Aorta (tissue), 5 donors: ENCODE measurements at places on chromosomes 12 and 14.

DNA sequence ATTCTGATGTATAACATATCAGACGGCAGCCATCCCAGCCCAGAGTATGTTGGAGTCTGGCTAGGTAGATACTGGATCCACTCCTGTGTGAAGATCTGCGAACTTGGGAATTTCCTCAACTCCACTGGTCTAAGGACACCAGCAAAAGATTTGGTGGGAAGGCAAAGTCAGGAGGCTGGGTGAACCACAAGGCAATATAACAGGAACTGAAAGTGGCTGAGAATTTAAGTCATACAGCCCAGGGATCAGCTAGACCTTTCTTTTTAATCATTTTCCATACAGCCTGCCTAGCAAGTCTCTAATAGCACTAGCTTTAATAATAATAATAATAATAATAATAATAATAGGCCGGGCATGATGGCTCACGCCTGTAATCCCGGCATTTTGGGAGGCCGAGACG is 34.8 kb downstream of the BRAP start:
- DNase-seq = no peak

DNA sequence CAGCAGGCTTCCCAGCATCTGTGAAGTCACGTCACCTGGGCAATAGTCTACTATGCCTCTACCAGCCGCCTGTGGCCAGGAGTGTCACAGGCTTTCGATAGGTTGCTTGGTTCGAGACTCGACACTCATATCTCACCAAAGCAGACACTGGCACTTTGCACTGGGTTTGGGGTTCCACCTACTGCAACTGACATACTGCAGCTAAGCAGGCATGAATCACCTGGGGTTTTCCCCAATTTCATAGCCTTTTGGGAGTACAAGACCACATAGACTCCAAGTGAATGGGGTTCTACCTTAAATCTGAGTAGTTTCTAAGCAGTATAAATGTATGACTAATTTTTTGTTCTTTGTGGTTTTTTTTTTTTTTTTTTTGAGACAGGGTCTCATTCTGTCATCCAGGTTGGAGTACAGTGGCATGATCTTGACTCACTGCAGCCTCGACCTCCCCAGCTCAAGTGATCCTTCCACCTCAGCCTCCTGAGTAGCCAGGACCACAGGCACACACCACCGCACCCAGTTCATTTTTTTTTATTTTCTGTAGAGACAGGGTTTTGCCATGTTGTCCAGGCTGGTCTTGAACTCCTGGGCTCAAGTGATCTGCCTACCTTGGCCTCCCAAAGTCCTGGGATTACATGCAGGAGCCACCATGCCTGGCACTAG is 32.1 kb downstream of the DMAC2L start:
- DNase-seq = no peak

DNA sequence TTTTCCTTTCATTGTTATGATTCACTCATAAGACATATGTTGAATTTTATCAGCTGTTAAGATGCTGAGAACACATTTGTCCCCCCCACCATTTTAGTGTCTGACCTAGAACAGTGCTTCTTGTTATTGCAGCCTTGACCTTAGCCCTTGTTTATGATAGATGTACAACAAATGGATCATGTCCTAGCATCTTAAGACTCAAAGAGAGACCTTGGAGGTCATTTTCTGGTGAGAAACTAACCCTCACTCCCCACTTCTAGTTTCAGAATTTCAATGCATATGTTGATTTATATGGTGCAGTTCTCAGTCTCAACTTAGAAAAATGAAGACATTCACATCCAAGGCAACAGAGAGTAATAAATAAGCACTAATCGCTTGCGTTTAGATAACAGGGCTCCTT is 391.2 kb downstream of the AEBP2 start:
- DNase-seq = no peak

GRCh38 chr12:30823764-30824163 is 69.0 kb upstream of the CAPRIN2 start:
- no peak for DNase-seq

DNA sequence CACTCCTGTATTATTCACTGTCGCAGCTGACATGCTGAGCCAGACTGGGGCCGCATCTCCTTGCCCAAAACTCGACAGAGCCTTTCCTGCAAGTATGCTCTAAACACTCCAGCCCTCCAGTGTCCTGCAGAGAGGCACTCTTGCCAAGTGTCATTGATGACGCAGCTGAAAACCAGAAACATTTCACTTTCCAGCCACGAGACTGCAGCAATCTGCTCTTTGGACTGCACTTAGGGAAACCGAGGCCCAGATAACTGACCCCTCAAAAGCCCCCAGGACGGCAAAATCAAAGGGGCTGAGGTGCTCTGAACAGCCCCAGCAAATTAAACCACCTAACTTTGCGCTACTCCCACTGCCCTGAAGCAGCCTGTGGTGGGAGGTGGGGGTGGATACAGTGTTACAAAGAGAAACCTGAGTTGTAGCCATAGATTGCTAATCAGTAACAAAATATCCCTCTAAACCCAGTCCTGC is 2.6 kb downstream of the CCDC85C start:
- DNase-seq = no peak

- no peak for DNase-seq
These were observed 182.4 kb upstream of the CCND2 start for GRCh38 chr12:4091016-4091743.

DNA sequence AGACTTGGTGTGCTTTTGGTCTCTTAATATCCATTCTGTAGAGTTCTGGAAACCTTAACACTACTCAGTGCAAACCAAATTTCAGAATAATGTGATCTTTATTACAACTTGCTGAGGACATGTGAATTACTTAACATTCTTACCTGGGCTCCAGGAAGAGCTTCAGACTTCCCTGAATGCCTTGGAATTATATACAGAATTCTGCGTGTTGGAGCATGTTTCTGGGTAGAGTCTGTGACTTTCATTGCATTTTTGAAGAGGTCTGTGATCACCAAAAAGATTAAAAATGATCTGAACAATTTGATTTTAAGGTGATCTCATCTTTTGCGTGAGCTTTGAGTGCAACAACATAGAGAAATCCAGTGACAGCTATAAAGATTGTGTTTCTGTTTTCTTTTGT is 35.4 kb downstream of the ZDHHC17 start:
- no peak for DNase-seq

DNA sequence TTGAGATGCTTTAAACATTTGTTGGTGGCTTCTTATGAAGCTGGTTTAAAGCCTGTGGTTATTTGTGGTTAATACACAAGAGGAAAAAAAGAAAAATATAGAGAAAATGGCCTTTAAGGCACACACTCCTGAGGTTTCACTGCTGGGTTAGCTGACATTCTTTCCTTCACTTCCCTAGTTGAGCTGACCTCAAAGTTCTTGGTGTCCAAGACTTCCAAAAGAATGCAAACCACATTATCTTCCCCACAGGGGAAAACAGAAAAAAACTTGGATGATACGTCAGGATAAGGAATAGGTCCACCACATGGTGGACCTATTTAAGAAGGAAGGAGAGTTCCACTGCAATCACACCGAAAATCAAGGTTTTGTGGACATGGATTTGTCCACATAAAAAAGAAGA is 94.3 kb downstream of the SLC25A21 start:
- DNase-seq = no peak

DNA sequence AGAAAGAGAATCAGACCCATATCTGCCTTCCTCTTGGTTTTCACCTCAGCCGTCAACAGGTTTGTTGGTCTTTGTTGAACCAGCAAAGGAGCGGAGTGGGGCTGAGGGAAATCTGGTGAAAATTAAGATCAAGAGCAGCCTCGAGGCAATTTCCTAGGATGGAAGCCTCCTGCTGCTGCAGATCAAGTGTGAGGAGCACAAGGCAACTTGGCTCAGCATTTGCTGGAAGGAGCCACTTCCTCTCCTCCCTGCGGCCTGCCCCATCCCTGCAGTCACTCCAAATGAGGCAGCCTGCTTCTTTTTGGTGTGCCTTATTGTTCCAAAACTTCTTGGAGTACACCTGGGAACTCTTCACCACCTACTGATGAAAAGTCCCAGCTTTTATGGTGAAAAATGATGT is 4.9 kb downstream of the TC2N start:
- no peak for DNase-seq

DNA sequence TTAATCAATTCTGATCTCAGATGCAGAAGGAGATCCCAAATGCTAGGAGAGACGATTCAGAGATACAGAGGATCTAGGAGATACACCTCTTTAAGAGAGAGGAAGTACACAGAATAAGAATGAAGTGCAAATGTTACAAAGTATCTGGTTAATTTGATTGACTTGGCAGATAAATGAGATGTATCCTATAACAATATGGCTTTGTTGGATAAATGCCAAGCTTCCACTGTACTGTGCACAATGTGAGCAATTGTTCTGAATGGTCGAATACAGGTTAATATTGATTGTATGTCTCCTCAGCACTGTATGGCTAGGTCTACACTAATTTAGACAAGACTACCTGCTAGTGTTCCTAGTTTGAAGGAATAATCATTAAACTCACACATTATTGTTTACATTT is 119.6 kb upstream of the PTPRB start:
- no peak for DNase-seq

- no peak for DNase-seq
These were observed 93.8 kb downstream of the SLC38A6 start for GRCh38 chr14:61074852-61075251.

DNA sequence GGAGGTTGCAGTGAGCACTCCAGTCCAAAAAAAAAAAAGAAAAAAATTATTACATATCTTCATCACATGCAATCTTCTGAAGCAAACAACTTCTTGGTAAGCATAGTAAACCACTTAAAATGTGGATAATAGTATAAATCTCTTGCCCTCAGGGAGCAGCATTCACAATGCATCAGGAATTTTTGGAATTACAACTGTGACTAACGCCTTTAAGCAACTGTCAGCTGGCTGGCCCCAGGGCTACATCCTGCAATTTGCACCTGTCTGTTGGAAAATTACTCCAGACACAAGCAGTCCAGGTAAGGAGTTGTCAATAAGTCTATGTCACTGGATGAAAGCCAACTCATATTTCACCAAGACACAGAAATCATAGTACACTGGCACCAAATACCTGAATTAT is 5.5 kb upstream of the SLC7A7 start:
- no peak for DNase-seq

DNA sequence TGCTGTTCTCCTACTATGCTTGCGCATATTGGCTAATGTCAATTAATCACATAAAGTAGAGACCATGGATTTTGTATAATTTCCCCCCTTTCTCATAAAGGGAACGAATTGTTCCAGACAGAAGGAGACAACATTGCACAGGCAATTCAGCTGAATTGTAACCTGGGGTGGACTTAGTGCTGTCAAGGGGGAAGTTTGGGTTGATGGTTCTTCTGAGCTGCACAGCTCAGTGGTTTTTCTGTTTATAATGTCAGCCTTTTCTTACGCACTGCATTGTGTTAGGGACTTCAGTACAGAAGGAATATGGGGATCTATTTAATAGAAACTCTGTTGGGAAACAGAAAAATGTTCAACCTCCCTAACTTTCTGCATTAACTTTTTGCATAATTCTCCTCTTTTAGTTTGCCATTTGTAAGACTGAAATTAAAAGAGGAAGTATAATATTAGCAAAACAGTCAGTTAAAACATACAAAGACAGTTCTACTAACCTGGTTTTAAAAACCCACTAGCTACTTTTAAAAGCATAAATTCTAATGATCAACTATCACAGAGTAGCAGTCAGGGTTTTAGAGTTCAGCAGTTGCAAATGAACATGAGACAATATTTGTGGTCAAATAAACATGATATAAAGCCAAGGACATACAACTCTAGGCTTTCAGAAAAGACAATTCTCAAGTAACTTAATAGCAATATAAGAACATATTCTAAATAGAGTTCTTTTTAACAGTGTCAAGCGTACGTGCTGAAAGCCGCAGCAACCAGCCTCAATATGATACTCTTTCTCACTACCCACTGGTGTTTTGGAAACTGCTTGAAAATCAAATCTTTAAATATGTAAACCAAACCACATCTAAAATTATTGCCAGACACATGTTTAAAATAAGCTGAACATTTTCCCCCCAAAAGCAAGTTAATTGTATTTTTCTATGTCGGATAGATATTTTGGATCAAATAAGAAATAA is 393.0 kb downstream of the FSCB start:
- no peak for DNase-seq

DNA sequence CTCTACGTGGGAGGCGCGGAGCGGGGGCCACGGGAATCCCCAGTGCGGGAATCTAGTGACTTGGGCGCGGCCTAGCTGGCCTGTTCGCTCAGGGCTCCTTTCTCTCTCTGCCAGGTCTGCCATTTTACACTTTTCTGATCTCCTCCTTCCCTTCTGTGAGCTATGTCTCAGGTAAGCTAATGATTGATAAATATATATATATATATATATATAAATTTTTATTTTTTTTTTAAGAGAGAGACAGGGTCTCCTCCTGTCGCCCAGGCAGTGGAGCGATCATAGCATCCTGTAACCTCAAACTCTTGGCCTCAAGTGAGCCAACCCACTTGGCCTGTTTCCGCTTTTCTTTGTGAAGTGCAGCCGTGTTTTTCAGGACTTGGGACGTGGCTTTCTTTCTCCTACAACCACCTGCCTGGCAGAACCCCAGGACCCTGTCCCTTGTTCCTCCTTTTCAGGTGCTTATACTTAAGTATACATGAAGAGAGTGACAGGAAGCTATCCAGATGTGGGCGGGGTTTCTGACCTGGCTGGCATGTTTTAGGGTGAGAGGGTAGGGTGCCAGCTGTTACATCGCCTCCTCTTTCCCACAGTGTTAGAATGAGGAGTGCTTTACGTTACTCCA is 547 bp downstream of the ZNF140 start:
- no peak for DNase-seq

GRCh38 chr12:132171293-132171967 is 27.2 kb downstream of the NOC4L start:
- DNase-seq = peak; percentile 37

DNA sequence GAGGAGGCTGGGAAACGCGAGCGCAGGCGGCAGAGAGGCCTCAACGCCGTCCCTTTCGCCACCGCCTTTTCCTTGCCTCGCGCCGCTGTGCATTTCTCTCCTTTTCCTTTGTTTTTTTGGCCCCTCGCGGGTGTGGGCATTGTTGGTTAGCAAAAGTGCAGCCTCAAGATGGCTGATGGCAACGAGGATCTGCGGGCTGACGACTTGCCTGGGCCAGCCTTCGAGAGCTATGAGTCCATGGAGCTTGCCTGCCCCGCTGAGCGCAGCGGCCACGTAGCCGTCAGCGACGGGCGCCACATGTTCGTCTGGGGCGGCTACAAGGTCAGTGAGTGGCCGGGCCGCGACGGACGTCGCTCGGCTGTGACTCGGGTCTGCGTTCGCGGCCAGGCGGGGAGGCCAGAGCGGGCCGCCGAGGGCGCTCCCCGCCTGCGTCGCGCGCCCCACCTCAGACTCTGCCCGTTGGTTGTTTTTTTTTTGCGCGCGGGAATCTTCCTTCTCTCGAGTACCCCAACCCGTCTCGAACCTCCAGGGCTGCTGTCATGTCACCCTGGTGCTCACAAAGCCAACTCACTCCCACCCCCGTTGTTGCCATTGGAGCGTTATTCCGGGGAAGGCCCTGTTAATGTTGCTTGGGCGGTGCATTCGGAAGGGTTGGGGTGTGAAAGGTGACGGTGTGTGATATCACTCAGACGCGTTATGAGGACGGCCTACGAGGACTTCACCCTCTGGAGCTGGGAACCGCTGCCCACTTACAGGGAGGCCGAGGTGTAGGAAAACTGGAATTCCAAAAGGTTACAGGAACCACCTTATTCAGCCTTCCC is 558 bp downstream of the KLHDC2 start:
- DNase-seq = peak; percentile 65
